CD4-positive, CD25-positive, alpha-beta regulatory T cell (primary cell): ENCODE measurements at places on chromosomes 6 and 20. TPM values are rescaled to one million over a fixed set of nuclear protein-coding genes. Genes with fewer than 3 reads are reported as not detected.

DNA sequence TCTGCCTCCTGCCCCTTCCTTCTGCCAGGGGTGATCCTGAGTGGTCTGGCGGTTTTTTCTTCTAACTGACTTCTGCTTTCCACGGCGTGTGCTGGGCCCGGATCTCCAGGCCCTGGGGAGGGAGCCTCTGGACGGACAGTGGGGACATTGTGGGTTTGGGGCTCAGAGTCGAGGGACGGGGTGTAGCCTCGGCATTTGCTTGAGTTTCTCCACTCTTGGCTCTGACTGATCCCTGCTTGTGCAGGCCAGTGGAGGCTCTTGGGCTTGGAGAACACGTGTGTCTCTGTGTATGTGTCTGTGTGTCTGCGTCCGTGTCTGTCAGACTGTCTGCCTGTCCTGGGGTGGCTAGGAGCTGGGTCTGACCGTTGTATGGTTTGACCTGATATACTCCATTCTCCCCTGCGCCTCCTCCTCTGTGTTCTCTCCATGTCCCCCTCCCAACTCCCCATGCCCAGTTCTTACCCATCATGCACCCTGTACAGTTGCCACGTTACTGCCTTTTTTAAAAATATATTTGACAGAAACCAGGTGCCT is 10.2 kb downstream of the SLC29A1 start:
- DNase-seq = no peak
- H3K36me3 ChIP-seq = no peaks in the 10 kb centered on the region
- no peaks in the 10 kb centered on the region for H3K27me3 ChIP-seq

GRCh38 chr6:5724911-5725310 is 281.8 kb downstream of the NRN1 start:
- no peaks in the 10 kb centered on the region for H3K27me3 ChIP-seq
- H3K27ac ChIP-seq = no peak overlapping the region
- DNase-seq = no peak
- H3K4me3 ChIP-seq = no peak overlapping the region
- H3K4me1 ChIP-seq = no peaks in the 10 kb centered on the region
- H3K36me3 ChIP-seq = no peaks in the 10 kb centered on the region

- peaks cover 8% of the 10 kb centered on the region for H3K36me3 ChIP-seq
- H3K4me3 ChIP-seq = no peak overlapping the region
- no peak overlapping the region for H3K27ac ChIP-seq
- no peaks in the 10 kb centered on the region for H3K4me1 ChIP-seq
Observed at GRCh38 chr6:16343593-16343992, 105.2 kb downstream of the GMPR start.

GRCh38 chr20:57350081-57350710 is 859 bp upstream of the RAE1 start:
- H3K4me3 ChIP-seq = no peak overlapping the region
- H3K4me1 ChIP-seq = peaks cover 19% of the 10 kb centered on the region
- peaks cover 24% of the 10 kb centered on the region for H3K36me3 ChIP-seq
- H3K27me3 ChIP-seq = no peaks in the 10 kb centered on the region

GRCh38 chr6:31349301-31349700 is 7.7 kb downstream of the HLA-B start:
- no peak overlapping the region for H3K27ac ChIP-seq
- H3K4me1 ChIP-seq = peaks cover 22% of the 10 kb centered on the region
- H3K27me3 ChIP-seq = no peaks in the 10 kb centered on the region
- H3K36me3 ChIP-seq = peaks cover 10% of the 10 kb centered on the region

DNA sequence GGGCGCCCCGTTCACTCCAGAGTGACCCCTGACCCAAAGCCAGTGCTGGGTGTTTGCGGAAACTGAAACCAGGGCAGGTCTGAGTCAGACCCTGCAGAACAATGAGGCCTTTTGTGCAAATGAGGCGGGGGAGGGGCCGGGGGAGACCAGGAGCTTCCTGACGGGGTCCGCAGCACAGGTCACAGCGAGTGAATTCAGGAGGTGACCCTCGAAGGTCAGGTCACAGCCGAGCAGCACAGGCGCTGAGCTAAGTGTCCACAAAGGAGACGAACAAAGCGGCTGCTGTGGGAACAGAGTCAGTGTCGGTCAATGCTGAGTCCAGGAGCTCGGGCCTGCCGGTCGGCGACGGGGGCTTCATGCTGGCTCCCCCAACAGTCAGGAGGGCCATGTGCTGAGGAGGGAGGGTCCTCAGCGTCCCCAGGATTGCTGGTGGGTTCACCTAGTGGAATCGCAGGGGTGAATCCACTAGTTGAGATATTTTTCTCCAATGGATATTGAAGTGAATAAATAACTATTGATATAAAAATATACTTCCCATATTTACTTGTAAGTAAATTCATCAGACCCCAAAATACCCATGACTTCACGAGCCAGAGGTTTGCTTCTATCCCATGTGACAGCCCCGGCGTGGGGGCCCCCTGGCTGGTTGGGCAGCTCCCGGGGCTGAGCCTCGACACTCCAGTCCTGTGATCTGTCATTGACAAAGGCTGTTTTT is 188.4 kb upstream of the SULF2 start:
- H3K27ac ChIP-seq = no peak overlapping the region
- no peaks in the 10 kb centered on the region for H3K4me1 ChIP-seq
- H3K27me3 ChIP-seq = no peaks in the 10 kb centered on the region
- DNase-seq = no peak

- H3K27ac ChIP-seq = no peak overlapping the region
- peaks cover 3% of the 10 kb centered on the region for H3K4me1 ChIP-seq
- H3K4me3 ChIP-seq = no peak overlapping the region
- H3K27me3 ChIP-seq = no peaks in the 10 kb centered on the region
- H3K36me3 ChIP-seq = no peaks in the 10 kb centered on the region
- peak; percentile 57 for DNase-seq
Observed at GRCh38 chr20:43448748-43449535, 8.8 kb upstream of the SRSF6 start.

- H3K4me3 ChIP-seq = no peak overlapping the region
- no peak for DNase-seq
- H3K27me3 ChIP-seq = no peaks in the 10 kb centered on the region
- no peaks in the 10 kb centered on the region for H3K4me1 ChIP-seq
Observed at GRCh38 chr6:89605861-89606260, 32.7 kb downstream of the LYRM2 start.

GRCh38 chr20:53070706-53071392 is 98.7 kb downstream of the TSHZ2 start:
- H3K27ac ChIP-seq = peak overlapping the region; percentile 49
- peak overlapping the region; percentile 56 for H3K4me3 ChIP-seq
- peak; percentile 23 for DNase-seq
- H3K4me1 ChIP-seq = peaks cover 11% of the 10 kb centered on the region
- H3K36me3 ChIP-seq = no peaks in the 10 kb centered on the region
- H3K27me3 ChIP-seq = no peaks in the 10 kb centered on the region

DNA sequence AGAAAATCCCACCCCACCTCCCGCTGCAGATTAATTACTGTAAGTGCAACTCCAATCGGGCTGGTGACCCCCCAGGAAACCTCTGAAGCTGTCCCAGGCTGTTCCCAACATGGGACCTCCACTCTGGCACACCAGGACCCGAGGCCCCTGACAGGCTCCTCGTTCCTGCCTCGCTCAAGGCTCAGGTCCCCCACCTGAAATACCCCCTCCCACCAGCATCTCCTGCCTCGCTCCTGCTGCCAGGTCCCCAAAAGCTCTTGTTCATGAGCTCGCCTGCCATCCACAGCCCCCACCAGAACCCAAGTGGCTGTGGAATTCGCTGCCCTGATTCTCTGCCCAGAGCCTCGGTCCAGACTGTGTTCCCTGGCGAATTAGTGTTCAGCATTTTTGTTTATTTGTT is 26.1 kb downstream of the NPEPL1 start:
- no peak for DNase-seq
- H3K27ac ChIP-seq = no peak overlapping the region
- no peaks in the 10 kb centered on the region for H3K36me3 ChIP-seq
- no peaks in the 10 kb centered on the region for H3K27me3 ChIP-seq
- H3K4me1 ChIP-seq = no peaks in the 10 kb centered on the region
- no peak overlapping the region for H3K4me3 ChIP-seq

DNA sequence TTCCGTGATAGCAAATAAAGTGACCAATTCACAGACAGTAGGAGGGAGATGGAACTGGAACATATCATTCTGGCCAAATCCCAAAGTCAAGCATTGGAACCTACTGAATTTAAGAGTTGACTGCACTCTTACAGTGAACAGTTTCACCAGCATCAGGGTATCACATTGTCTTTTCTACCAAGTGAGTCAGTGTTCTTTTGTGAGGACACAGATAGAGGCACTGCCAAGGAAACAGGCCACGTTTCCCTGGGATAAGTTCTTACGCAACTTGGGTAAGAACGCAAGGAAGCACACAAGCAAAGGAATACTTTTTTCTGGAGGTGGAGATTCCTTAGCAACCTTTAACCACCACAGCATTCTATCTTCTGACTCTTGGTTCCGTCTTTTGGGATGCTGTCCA is 28.6 kb upstream of the ENPP5 start:
- no peak overlapping the region for H3K27ac ChIP-seq
- H3K36me3 ChIP-seq = no peaks in the 10 kb centered on the region
- H3K4me3 ChIP-seq = no peak overlapping the region
- peaks cover 2% of the 10 kb centered on the region for H3K27me3 ChIP-seq
- H3K4me1 ChIP-seq = no peaks in the 10 kb centered on the region
- no peak for DNase-seq

DNA sequence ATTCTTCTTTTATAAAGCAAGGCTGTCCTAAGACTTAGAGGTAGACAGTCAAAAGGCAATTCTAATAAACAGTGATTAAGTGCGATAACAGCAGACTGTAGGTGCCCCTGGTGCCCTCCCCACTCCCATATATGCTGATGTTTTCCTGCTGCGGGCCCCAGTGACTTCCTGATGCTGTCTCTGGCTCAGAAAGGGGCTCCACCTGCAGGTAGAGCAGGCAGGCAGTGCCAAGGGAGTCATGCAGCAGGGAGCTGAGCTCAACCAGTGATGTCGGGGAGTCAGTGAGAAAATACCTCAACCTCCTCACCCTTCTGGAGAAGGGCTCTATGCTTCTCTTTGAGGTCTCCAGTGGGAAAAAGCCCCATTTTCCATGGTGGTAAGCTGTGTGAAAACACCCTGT is 126.7 kb upstream of the SSTR4 start:
- DNase-seq = no peak
- no peaks in the 10 kb centered on the region for H3K27me3 ChIP-seq
- no peak overlapping the region for H3K4me3 ChIP-seq

DNA sequence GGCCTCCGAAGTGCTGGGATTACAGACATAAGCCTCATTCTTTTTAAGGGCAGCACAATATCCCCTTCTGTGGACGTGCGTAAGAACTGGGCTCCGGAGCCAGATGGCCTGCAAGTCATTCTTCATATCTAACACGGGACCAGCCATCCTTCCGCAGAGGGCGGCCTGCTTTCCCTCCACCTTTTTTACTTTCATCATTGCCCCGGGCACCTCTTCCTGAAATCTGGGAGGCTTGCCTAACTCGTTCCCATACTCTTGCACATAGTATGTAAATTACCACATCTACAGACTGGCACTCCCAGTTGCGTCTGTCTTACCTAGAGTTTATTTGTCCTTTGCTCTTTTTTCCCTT is 29.9 kb upstream of the SLC23A2 start:
- no peak overlapping the region for H3K4me3 ChIP-seq
- H3K27ac ChIP-seq = no peak overlapping the region
- H3K27me3 ChIP-seq = peaks cover 2% of the 10 kb centered on the region
- DNase-seq = no peak
- H3K4me1 ChIP-seq = no peaks in the 10 kb centered on the region
- no peaks in the 10 kb centered on the region for H3K36me3 ChIP-seq

GRCh38 chr6:105319331-105319730 is 83.6 kb downstream of the PREP start:
- H3K4me3 ChIP-seq = no peak overlapping the region
- H3K36me3 ChIP-seq = peaks cover 43% of the 10 kb centered on the region
- H3K27ac ChIP-seq = no peak overlapping the region
- no peak for DNase-seq
- H3K4me1 ChIP-seq = no peaks in the 10 kb centered on the region
- no peaks in the 10 kb centered on the region for H3K27me3 ChIP-seq

- no peak overlapping the region for H3K27ac ChIP-seq
- DNase-seq = no peak
- no peaks in the 10 kb centered on the region for H3K36me3 ChIP-seq
- no peaks in the 10 kb centered on the region for H3K4me1 ChIP-seq
Observed at GRCh38 chr6:157045831-157046454, 268.8 kb downstream of the ARID1B start.

DNA sequence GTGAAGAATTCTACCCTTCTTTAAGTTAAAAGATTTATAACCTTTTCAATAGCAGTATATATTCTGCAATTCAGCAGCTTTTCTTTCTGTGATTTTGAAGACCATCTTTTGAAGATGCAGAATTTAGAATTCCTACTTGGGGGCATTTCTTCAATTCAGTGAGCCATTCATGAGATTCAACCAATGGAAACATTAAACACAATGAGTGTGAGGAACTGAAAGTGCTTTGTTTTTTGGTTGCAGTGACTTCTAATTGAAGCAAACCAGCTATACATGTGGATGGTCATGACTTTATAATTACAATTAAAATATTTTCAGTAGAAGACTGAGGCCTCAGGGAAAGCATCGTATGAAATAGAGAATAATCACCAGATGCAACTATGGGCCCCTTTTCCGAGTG is 108.3 kb downstream of the CARMIL1 start:
- no peak for DNase-seq
- H3K4me1 ChIP-seq = no peaks in the 10 kb centered on the region
- H3K36me3 ChIP-seq = no peaks in the 10 kb centered on the region
- H3K4me3 ChIP-seq = no peak overlapping the region

- peaks cover 4% of the 10 kb centered on the region for H3K36me3 ChIP-seq
- H3K27me3 ChIP-seq = no peaks in the 10 kb centered on the region
- peak overlapping the region; percentile 87 for H3K4me3 ChIP-seq
- DNase-seq = peak; percentile 53
- H3K4me1 ChIP-seq = peaks cover 22% of the 10 kb centered on the region
- H3K27ac ChIP-seq = peak overlapping the region; percentile 87
Observed at GRCh38 chr20:54208548-54209176, 775 bp downstream of the PFDN4 start.

DNA sequence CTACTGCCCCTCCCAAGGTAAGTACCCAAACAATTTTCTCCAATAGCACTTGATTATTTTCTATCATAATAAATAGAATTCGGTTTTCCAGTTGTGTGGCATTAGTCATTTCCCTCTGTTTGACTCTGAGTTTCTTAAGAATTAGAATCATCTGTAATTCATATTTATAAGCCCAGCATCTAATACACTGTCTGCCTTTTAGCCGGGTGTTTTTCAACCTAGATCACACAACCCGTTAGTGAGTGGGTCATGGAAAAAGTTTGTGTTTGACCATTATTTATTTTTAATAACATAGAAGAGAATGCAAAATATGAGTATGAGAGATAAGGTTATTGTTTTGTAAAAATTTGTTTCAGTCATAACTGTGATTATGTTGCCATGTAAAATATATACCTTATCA is 701.6 kb downstream of the RFPL4B start:
- H3K4me3 ChIP-seq = no peak overlapping the region
- no peak overlapping the region for H3K27ac ChIP-seq
- no peak for DNase-seq
- H3K4me1 ChIP-seq = no peaks in the 10 kb centered on the region
- H3K27me3 ChIP-seq = no peaks in the 10 kb centered on the region

GRCh38 chr6:118535176-118535844 is 12.8 kb upstream of the PLN start:
- DNase-seq = no peak
- H3K4me1 ChIP-seq = no peaks in the 10 kb centered on the region
- no peaks in the 10 kb centered on the region for H3K27me3 ChIP-seq
- H3K4me3 ChIP-seq = no peak overlapping the region
- no peak overlapping the region for H3K27ac ChIP-seq

The PSMB9 gene
- polyA plus RNA-seq = 503 TPM

The TRIM40 gene
- polyA plus RNA-seq = not detected

The RSPO4 gene
- not detected for polyA plus RNA-seq

The GJA10 gene
- polyA plus RNA-seq = not detected

The TXLNB gene
- 0.25 TPM for polyA plus RNA-seq

The SMPD2 gene
- polyA plus RNA-seq = 14.8 TPM

The FRMD1 gene
- not detected for polyA plus RNA-seq

The TREML2 gene
- 1.4 TPM for polyA plus RNA-seq

The SLC17A5 gene
- 6.0 TPM for polyA plus RNA-seq

The SLC52A3 gene
- polyA plus RNA-seq = not detected
